Large intestine (tissue), 12 donors: ENCODE measurements at places on chromosomes 3 and 15. TPM values are rescaled to one million over a fixed set of nuclear protein-coding genes. Genes with fewer than 3 reads are reported as not detected.

Gene SCN5A
- 3.5 TPM for polyA plus RNA-seq

Gene CA12
- 1.0 TPM for polyA plus RNA-seq

Gene GPR62
- 0.18 TPM for polyA plus RNA-seq

Gene ANKRD34C
- not detected for polyA plus RNA-seq

Gene MME
- 307 TPM for polyA plus RNA-seq

Gene HCLS1
- polyA plus RNA-seq = 16.4 TPM

Gene CRYGS
- polyA plus RNA-seq = 4.9 TPM

Gene SAXO2
- 2.8 TPM for polyA plus RNA-seq

Gene NMB
- 2.2 TPM for polyA plus RNA-seq

Gene C3orf22
- 0.63 TPM for polyA plus RNA-seq

Gene UTS2B
- polyA plus RNA-seq = 0.24 TPM

Gene CACNA2D3
- polyA plus RNA-seq = 0.97 TPM

Gene EXOG
- 10.4 TPM for polyA plus RNA-seq

DNA sequence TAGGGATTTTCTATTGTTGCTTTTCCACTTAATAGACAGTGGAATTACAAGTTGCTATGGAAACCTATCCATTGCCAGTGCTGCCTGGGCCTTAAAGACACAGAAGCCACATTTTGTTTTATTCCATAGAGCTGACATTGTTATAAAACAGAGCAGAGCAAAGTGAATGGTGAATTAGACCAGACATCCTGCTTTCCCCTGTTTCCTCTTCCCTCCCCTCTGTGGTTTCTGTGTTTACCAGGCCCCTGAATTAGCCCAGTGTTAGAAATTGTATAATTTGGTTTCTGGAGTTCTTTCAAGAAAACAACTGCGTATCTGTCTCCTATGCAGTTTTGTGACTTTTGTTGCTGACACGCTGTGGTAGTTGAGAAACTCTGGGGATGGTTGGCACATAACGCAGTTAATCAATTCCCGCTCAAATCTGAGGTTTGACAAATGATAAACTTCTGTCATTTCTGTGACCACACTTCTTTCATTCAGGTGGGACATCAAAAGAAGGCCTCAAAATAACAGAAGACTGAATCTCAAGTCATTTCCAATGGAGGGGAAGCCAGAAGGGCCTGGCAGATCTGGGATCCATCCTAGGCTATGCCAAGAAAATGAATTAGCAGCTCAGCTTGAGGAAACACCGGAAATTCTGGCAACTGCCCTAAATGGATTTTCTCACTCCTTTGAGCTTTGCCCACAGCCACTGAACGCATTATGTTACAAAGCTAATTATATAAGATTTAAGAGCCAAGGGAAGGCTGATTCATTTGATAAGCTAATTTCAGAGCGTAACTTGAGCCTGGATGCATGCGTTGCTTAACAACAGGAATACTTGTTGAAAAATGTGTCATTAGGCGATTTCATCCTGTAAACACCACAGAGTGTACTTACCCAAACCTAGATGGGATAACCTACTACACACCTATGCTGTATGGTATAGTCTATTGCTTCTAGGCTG lies 46.9 kb downstream of the NR1D2 start:
- DNase-seq = peak; percentile 22

DNA sequence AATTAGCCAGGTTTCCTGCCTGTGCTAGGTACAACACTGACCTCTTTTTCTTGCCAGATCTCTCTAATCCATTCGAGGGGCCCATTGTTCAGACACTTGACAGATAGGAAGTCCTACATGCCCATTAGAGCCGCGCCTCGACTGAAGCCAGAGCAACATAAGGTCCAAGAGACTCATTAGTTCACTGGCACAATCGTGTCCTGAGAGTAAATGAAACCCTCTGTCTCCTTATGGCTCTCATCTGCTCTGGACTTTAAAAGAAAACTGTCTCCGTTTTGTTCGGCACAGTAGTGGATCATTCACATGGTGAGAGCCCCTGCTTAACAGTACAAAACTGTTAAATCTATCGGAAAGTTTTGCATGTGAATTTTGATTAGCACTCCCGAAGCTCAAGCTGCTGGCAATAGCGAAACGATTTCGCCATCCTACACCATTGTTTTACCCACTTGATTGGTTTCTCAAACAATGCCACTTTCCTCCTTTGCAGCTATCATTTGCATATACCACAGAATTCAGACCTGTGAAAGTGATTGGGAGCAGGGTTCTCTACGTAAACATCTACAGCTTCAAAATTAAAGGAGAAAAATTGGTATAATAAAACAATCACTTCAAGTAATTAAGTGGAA lies 19.0 kb upstream of the C15orf61 start:
- DNase-seq = no peak

- DNase-seq = no peak
Observed at GRCh38 chr3:98887684-98888083, 13.8 kb downstream of the DCBLD2 start.

DNA sequence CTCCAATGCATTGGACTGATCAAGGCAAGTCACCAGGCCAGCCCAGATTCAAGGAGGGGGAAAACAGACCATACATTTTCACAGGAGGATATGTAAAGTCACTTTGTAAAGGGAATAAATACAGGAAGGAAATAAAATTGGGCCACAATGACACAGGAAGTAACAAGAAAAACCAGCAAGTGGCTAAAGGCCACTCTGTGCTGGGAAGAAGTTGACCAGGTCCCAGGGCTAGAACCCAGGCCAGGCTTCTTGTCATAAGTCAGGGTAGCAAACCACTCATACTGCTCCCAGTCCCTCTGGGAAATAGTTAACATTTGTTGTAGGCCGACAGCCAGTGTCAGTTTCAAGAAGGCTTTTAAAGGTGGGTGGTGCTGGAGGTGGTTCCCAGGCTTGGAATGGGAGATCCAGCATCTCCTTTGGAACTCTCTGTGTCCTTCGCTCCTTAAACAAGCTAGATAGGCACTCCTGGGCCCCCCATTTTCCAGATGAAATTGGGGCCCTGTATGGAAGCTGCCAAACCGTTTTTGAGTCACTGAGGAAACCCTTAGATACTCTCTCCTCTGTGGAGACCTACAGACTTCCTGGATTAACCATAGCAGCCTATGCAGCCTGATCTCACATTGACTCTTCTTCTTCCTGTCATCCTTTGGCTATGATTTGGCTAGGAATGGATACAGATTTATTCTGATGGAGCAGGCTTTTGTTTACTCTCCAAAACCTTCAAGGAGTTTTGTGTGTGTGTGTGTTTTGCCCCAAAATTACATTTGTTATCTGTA lies 14.7 kb upstream of the EDC3 start:
- no peak for DNase-seq

DNA sequence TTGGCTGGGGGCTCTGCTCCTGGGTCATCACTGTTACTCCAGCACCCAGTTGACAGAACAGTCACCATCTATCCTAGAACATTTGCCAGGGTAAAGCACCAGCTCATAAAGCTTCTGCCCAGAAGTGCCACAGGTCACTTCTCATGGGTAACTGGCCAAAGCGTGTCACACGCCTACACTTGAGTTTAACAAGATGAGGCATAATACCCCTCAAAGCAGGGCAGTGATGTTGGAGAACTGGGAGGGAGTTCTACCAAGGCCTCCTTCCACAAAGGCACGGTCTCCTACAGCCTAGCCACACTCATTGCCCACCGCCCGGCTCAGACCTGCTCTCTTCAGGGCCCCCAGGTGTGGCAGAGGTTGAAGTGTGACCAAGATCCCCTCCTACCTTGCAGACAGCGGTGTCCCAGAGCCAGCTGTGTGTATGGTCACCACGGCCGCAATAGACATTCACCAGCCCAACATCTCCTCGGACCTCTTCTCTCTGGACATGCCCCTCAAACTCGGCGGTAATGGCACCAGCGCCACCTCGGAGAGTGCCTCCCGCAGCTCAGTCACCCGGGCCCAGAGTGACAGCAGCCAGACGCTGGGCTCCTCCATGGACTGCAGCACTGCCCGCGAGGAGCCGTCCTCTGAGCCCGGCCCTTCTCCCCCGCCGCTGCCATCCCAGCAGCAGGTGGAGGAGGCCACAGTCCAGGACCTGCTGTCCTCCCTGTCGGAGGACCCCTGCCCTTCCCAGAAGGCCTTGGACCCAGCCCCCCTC lies 107.7 kb downstream of the ETFA start:
- DNase-seq = no peak

- DNase-seq = no peak
Observed at GRCh38 chr3:49362561-49362960, 4.4 kb upstream of the GPX1 start.

GRCh38 chr3:105246536-105246935 lies 120.2 kb upstream of the ALCAM start:
- DNase-seq = no peak

DNA sequence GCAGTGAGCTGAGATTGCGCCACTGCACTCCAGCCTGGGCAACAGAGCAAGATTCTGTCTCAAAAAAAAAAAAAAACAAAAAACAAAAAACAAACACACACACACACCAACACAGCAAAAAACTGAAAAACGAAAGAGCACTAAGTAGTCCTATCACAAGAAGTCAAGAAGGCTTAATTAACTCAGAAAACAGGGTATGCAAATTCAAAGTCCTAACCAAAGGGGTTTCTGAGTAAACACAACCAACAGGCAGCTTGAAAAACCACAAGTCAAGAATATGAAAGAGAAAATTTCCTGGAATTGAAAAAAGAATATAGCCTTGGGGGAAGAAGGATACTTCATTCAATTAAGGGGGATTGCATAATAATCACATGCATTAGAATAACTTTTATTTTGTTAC lies 37.7 kb upstream of the PARP14 start:
- no peak for DNase-seq

DNA sequence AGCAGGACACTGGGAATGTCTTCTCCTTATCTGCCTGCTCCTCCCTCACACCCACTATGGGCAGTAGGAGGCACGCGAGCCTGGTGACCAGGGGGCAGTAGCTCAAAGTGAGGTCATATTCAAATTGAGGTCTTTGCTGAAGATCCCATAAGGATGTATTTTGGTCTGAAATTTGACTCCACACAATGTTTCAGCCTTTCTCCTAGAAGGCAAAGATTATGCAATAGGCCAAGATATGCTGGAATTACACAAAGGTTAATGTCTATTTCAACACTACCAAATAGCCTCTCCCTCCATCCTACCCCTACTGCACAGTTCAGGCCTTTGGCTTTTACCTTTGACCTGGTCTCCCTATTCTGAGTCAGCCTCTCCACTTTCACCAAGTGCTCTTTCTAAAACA lies 203.0 kb downstream of the TIGIT start:
- DNase-seq = no peak

- DNase-seq = peak; percentile 35
Observed at GRCh38 chr15:26889298-26889898, 22.5 kb downstream of the GABRA5 start.

DNA sequence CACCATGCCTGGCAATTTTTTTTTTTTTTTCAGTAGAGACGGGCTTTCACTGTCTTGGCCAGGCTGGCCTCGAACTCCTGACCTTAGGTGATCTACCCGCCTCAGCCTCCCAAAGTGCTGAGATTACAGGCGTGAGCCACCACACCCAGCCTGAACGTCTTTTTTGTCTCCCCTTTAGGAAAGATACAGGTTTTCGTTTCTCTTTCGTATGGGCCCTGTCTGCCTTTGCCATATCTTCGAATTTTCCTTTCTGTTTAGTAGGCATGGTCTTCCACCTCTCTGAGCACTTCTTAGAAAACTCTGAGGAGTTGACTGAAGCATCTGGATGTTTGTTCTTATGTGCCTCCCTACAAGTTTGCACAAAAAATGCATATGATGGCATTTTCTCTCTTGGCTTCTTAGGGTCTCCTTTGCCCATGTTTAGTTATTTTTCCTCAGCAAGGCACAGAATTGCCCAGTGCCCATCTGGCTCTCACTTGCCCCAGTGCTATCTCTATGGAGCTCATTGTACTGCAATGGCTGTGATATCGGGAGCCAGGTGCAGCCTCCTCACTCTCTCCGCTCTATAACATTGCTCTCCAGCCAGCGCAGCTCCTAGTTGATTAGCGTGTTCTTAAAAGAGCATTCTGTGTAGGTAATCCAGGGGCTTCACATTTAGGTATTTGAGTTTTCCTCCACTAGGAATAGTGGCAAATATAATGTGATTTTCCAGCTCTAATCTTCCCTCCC lies 48.0 kb downstream of the ABHD2 start:
- DNase-seq = no peak

- DNase-seq = peak; percentile 41
Observed at GRCh38 chr3:55486857-55487380, at the start of gene WNT5A. Gene WNT5A (minus strand): TSS chr3:55487306. CDS start chr3:55486985, 321 bp downstream.

GRCh38 chr3:127209155-127209839 lies 16.4 kb downstream of the PRR23E start:
- DNase-seq = no peak

DNA sequence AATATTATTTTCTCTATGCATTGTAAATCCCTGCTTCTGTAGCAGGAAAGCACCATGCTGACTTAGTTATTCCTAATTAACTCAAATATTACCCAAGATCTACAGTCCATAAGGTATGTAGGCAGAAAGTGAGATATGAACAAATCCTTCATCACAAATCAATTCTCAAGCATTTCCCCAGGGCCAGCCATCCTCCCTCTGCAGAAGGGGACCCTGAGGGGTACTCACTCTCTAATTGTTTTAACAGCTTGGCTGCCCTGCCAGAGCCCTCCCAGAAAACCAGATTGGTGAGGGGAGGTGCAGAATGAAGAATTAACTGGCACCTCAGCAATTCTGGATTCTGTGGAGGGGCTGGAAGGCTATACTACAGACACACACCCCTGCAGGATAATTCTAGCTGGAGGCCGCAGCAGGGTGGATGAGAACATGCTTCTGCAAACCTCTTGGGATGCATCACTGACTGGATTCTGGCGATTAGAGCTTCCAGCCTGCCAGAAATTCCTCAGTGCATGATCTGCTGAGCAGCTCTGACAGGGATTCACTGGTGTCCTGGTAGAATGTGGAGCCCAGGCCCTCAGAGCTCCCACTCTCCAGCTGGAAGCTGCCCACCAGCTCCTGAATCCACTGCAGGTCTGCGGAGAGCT lies 88.6 kb upstream of the HERC1 start:
- no peak for DNase-seq

DNA sequence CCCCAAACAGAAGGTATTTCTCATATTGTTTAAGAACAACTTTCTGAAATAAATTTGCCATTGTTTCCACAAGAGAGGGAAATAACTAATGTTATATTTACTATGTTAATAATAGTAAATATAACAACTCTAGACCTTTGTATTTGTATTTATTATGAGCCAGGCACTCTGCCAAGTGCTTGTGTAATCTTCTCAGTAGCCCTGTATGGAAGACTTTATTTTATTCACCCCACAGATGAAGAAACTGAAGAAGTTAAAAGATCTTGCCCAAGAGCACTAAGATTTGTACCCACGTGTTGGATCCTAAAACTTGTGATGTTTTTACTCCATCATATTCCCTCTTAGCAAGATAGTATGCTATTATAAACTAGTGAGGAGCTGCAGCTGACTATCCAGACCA lies 12.0 kb upstream of the GNB4 start:
- no peak for DNase-seq

GRCh38 chr3:150823277-150823676 lies 60.3 kb upstream of the SIAH2 start:
- no peak for DNase-seq

- no peak for DNase-seq
Observed at GRCh38 chr15:81548365-81549130, 174.5 kb upstream of the TMC3 start.
